ENCODE measurements at places on chromosomes 1 and 21. TPM values are rescaled to one million over a fixed set of nuclear protein-coding genes. Genes with fewer than 3 reads are reported as not detected.

Gene LYPD8
- total RNA-seq: not detected

Gene TFF2
- total RNA-seq: not detected

Gene ECM1
- total RNA-seq: 7.7 TPM

Gene RIPPLY3
- total RNA-seq: not detected

Gene C1orf141
- total RNA-seq: not detected

Gene SLC5A9
- not detected for total RNA-seq

Gene SYTL1
- under 0.01 TPM for total RNA-seq

Gene CD84
- total RNA-seq: not detected

Gene CD2
- not detected for total RNA-seq

Gene OR2T35
- not detected for total RNA-seq

Gene COL8A2
- total RNA-seq: 18.5 TPM

Gene DPT
- 4.1 TPM for total RNA-seq

Gene LY9
- not detected for total RNA-seq

Gene PATJ
- total RNA-seq: 12.4 TPM

Gene GJA5
- total RNA-seq: not detected

Gene RNPC3
- total RNA-seq: 4.6 TPM

Gene VAV3
- total RNA-seq: not detected

Gene LIPI
- total RNA-seq: not detected

Gene FAM43B
- under 0.01 TPM for total RNA-seq

Gene BEST4
- under 0.01 TPM for total RNA-seq

Gene SLC2A5
- total RNA-seq: 0.83 TPM

Gene PTPN22
- total RNA-seq: 0.33 TPM

Gene TMEM54
- 69.9 TPM for total RNA-seq

Gene BNIPL
- 0.33 TPM for total RNA-seq

Gene CLK2
- 21.3 TPM for total RNA-seq

Gene KDF1
- total RNA-seq: not detected

Gene LAD1
- total RNA-seq: not detected

Gene RGS8
- not detected for total RNA-seq

Gene RGS4
- total RNA-seq: 36.5 TPM

Gene TMEM81
- total RNA-seq: 1.8 TPM

Gene SLAMF9
- not detected for total RNA-seq

Gene TENT5C
- total RNA-seq: 6.2 TPM

Gene RPS6KA1
- total RNA-seq: 2.6 TPM

Gene MPL
- total RNA-seq: not detected

Gene GPR161
- 18.7 TPM for total RNA-seq

Gene IL19
- total RNA-seq: not detected

Gene TNNT2
- total RNA-seq: not detected

Gene FMO2
- total RNA-seq: 125 TPM

Gene MUTYH
- total RNA-seq: 15.7 TPM
